ENCODE measurements at places on chromosomes 16 and 17.
A peak's percentile ranks its signal among the peaks of the same experiment; 100 is the strongest.

DNA sequence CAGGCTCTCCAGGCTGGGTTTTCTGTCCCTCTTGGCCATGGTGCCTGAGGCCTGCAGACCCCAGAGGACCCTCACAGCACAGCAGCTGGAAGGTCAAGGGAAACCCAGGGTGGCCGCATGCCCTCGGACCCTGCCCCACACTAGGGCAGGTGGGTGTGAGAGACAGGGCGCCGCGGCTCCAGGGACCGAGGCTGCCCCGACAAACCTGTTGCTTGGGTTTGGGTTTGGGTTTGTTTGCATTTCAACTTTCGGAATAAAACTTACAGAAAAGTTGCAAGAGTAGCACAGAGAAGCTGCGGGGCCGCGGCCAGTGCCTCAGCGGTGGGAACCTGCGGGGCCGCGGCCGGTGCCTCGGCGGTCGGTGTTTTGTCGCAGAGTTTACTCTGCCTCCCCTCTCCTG is 7.8 kb downstream of the HGS start:
- DNase-seq = no peak

GRCh38 chr16:25493136-25493811 is 198.5 kb upstream of the HS3ST4 start:
- no peak for DNase-seq

DNA sequence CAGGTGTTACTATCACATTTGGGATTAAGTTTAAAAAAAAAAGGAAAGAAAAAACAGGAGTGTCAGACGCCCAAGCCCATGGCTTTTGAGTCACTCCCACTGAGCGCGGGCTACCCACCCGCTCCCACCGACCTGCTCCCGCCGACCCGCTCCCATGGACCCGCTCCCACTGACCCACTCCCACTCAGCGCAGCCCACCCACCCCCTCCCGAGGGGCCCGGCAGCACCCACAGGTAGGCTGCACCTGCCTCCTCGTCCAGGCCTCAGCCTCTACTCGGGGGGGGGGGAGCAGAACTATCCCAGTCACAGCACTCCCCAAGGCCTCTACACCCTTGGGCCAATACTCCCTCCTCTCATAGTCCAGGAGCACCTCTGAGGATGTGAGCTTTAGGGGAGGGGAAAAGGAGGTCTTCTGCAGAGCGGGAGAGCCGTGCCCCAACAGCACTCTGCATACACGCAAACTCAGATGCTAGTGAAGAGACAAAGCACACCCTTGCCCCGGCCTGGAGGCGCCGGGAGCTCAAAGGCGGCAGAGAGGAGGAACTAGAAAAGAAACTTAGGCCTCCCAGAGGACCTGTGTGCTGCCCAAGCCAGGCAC is 2.9 kb downstream of the CLUH start:
- no peak for DNase-seq

- no peak for DNase-seq
Observed at GRCh38 chr17:78971756-78972506, 7.8 kb downstream of the LGALS3BP start.

- no peak for DNase-seq
Observed at GRCh38 chr17:76593959-76594358, 8.3 kb upstream of the ST6GALNAC2 start.

DNA sequence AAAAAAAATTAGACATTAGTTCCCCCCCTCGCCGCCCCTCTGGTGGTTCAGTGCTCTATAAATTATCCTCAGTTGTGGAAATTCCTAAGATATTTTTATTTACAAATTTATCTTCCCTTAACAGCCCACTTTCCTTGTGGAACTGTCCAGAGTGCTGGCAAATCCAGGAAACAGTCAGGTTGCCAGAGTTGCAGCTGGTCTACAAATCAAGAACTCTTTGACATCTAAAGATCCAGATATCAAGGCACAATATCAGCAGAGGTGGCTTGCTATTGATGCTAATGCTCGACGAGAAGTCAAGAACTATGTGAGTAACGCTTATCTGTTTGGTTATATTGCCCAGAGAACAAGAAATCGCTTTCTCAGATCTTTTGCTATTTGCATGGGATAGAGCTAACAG is 2.9 kb downstream of the KPNB1 start:
- DNase-seq = no peak

DNA sequence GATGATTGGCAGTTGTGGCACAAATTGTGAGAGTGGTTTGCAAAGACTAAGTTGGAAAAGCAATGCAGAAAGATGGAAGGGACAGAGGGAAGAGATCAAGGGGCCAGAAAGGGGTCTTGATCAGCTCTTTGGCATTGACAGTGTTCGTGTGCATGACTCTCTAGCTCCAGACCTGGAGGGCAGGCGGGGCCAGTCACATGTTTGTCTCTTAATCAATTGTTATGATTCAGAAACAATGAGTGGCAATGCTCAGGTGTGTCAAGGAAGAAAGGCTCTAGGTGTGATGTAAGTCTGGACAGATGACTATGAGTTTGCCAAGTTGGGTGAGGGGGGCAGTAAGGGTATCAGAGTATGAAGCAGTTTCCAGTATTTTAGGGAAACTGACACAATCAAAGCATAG is 32.1 kb downstream of the WSB1 start:
- no peak for DNase-seq

GRCh38 chr16:82229800-82230619 is 60.0 kb upstream of the MPHOSPH6 start:
- peak; percentile 64 for DNase-seq

DNA sequence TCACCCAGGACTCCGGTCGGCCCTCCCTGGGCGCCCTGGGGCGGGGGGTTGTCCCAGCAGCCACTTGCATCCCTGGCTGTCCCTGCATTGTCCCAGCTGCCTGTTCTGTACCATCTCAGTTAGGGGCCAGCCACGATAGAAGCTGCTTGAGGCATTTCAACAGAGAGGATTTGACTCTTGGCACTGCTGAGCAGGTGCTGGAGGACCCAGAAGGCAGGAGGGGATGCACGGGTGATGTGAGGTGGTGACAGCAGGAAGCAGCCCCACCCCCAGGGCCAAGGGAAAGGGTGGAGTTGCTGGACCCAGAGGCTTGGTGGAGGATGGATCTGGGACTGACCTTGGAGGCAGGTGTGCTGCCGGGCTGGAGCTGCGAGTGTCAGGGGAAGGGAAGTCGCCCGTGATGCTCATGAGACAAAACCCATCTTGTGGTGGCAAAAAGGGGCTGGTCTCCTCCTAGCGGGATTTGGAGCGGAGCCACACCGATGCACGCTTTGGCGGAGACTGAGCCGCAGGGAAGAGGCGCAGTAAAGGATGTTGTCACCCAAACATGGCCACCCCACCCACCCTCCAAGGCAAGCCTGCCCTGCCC is 188.0 kb upstream of the GSE1 start:
- DNase-seq = no peak

- peak; percentile 25 for DNase-seq
Observed at GRCh38 chr17:17141860-17142552, 64.1 kb downstream of the PLD6 start.

DNA sequence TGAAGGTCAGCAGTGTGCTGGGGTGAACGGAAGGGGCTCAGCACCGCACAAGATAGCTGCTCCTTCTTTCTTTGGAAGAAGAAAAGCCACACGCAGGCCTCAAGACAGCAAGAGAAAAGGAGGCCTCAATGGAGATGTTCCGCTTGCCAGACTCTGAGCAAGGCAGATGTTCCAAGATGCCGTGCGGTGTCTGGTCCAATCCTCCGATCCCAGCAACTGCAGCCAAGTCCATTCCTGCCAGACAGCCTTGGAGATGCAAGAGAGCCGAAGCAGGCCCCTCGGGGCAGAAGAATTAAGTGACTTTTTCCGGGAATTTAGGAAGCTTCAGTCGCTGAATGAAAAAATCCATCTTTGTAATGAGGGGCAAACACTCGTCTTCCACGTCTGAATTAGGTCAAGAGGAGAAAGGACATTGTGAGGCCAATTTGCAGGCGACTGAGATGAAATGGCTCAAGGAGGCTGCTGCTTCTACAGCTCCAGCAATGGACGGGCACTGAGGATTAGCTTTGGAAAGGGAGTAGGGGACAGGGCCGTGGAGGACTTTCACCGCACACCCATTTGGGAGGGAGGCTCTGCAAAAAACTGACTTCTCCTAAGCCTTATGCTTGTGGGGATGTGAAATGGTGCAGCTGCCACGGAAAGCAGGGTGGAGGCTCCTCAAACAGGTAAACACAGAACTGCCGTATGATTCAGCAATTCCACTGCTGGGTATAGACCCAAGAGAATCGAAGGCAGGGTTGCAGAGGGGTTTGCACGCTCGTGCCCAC is 44.7 kb downstream of the RPH3AL start:
- no peak for DNase-seq
